ENCODE measurements at places on chromosomes 11 and 22.

GRCh38 chr11:108160970-108161566 is 39.7 kb downstream of the ACAT1 start:
- no peak for DNase-seq

- DNase-seq = no peak
Measured at GRCh38 chr11:10504490-10504889, 36.5 kb downstream of the RNF141 start.

GRCh38 chr11:95939091-95939490 is 15.2 kb upstream of the MTMR2 start:
- no peak for DNase-seq

DNA sequence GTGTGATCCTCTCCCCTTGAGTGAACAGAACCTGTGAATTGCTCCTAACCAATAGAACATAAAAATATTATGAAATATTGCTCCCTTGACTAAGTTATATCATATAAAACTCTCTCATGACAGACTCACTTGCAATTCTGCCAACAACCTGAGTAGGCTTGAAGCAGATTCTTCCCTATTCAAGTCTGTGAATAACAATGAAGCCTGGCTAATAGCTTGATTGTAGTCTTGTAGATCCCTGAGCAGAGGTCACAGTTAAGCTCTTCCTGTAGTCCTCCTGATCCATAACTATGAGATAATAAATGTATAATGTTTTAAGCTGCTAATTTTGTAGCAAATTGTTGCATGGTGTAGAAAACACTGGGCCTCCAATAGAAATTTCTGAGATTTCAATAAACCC is 540.1 kb upstream of the TENM4 start:
- no peak for DNase-seq

- DNase-seq = no peak
Measured at GRCh38 chr22:37021710-37022482, 2.4 kb downstream of the MPST start.

GRCh38 chr11:30935861-30936260 is 349.7 kb upstream of the MPPED2 start:
- DNase-seq = no peak

DNA sequence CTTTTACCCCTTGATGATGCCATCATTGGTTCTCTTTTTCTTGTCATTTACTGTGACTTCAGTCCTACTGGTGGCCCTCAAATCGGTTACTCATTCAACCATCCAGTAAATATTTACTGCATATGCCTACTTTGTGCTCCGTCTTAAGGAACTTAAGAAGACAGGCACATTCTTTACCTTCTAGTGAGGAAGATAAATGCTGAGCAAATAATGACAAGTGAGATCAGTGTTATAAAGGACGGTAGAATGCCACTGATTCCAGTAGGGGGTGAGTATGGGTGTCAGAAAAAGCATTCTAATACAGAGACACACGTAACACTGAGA is 1.6 kb downstream of the ANKRD42 start:
- no peak for DNase-seq

DNA sequence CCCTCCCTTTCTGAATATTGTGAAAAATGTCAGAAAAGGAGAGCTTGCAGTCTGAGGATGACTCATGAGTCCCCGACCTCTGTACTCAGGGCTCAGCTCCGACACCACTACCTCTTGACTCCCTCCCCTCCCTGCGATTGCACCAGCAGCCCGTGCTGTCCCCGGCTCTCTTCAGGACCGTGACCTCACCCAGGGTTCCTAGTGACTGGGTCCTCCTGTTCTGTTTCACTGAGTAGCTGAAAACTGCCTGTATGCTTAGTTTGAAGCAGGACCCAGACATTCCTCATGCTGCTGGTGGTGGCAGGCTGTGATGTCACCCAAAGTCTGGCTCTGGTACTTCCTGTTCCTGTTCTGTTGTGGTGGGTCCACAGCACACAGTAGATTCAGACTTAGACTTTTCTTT is 11.7 kb downstream of the PHRF1 start:
- no peak for DNase-seq

DNA sequence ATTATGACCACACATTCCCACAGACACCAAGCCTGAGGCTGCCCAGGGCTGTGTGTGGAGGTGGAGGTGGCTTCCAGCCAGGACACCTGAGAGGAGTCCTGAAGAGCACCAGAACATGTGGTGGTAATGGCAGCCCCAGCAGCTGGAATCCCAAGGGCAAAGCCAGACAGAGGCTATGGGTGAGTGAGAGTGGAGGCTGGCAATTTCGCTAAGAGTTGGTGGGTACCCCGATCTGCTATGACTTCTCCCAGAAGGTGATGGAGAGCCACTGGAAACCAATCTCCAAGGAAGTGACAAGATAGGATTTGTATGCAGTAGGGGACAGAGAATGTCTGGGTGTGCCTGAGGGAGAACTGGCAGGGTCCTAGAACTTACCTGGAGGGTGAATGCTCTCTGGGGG is 69.3 kb upstream of the CLTCL1 start:
- DNase-seq = no peak

DNA sequence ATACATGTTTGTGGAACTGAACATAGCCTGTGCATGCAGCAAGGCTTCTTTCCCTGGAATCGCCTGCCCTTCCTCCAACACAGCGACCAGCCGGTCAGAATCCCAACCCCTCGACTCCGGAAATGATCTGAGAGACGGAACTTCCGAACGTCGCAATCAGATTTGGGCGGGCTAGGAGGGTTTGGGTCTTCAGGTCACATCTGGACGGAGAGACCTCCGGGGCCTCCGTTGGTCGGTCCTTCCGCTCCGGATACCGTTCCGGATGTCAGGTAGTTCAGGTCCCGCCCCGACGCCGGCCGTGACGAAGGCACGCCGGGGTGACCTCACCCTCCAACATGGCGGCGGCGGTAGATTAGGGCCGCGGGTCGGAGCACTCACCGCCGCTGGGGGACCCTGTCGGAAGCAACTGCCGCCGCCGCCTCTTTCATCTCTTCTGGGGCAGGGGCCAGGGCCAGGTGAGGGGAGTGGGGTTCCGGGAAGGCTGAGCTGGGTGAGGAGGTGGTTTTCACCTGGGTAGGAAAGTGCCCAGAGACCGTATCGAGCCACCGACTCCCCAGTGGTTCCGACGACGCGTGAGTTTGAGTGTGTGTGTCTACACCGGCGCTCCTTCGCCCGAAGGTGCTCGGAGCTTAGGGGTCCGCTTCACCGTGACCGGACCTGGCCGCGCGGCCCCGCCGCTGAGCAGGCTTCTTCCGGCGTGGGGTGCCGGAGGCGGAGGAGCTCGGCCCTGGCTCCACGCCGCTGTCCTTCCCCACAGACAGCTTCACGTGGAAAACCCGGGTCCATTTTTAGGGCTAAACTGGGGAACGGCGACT is at the start of gene BCL2L13:
Gene BCL2L13 (plus strand): TSS at position 326 of the 815 bp plus-strand sequence. CDS start 16,955 bp downstream, outside the sequence.
- DNase-seq = no peak

DNA sequence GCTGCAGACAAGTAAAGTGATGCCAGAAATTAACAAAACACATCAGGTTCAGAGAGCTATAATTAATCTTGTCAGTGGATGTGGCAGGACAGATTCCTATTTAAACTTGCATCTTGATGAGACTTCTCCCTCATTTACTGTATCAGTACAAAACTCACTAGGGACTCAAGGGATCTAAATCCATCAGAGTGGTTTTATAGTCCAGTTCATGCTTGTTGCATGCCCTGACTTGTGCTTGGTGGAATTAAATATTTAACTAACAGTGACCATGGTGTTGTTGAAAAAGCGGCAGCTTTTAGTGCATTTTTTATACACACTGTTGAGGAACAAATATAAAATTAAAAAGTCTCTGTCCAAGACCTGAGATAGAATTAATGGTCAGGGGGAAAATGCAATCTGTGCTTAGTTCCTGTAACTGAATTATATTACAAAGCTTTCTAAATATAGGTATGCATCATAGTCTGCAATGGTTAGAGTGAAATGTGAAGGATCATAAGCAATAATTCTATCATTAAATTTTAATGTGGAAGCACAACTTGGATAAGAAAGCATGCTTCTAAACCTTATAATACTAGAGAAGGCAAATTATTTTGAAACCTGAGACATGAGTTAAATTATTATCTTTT is 1475.5 kb upstream of the TENM4 start:
- DNase-seq = no peak

DNA sequence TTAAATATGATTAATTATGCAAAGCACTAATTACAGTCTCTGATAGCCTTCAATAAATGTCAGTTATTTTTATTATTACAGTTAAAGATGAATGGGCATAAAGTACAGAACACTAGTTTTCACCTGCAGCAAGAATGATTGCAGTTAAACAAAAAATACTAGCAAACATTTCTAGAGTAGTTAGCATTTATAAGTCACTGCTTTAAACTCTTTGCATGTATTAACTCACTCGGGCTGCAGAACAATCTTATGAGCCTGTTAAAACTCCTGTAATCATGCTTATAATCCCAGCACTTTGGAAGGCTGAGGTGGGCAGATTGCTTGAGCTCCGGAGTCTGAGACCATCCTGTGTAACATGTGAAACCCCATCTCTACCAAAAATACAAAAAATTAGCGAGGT is 14.8 kb downstream of the OR51B4 start:
- no peak for DNase-seq

- no peak for DNase-seq
Measured at GRCh38 chr11:66491315-66491935, 11.2 kb downstream of the DPP3 start.

GRCh38 chr11:117837070-117837776 is 12.7 kb upstream of the FXYD2 start:
- no peak for DNase-seq

DNA sequence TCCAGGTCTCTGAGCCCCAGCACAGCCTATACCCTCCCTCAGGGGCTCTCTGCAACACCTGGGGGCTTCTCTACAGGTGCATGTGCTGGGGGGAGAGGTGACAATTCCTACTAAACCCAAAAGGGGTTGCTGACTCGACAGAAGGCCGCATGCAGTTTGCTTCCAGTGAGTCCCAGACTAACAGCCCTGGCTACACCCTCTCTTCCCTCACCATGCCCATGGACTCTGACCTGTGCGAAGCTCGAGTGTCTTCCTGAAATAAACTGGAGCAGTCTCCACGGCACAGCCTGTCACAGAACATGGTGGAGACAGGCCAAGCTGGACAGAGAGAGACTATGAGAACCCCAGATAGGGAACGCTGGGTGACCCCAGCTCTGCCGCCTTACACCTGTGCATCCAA is 16.6 kb downstream of the PLEKHA7 start:
- DNase-seq = no peak

GRCh38 chr11:12778240-12778905 is 104.2 kb downstream of the TEAD1 start:
- DNase-seq = no peak

DNA sequence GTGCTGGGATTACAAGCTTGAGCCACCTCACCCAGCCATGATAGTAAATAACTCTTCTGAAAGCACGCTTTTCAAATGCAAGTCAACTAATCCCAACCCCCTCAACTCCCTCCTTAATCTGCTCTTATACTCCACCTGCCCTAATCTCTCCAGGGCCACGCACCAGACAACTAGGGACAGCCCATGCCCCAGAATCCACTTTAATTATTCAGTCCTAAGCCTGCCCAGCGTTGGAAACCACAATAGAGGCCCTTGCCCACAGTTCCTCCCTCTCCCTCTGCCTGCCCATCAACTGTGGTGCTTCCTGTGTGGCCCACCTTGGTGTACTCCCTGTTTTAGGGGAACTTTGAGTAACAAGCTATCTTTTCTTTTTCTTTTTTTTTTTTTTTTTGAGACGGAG is 2.7 kb upstream of the VPREB3 start:
- no peak for DNase-seq

GRCh38 chr11:11587122-11587521 is 34.7 kb downstream of the GALNT18 start:
- no peak for DNase-seq

DNA sequence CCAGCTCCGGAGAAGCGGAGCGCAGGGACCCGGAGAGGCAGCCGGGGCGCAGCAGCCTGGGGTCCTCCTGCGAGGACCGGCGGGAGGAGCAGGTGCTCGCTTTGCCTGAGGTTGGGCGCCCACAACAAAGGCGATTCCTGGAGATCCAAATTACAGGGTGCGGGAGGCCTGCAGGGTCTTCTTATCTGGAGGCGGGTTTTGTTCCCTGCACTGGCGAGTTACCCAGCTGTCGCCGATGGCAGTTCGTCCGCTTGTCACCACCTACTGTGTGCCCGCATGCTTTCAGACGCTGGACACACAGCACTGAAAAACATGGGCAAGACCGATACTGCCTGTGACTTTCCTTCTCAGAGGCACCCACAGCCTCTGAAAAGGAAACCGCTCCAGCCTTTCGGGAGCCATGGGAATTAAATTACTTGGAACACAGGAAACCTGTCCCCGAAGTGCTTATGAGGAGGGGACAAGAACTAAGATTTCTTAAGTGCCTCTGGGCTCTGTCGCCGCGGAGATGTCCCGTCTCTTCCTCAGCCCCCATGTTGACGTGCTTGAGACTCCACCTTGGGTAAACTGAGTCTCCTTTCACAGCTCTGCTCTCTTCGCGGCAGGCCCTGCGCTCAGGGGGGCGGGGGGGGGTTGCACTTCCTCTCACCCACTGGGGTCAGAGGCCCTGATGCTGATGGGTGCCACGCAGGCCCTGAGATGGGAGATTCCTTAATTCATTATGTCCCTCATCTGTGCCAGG is 1.3 kb upstream of the ZFTA start:
- DNase-seq = no peak

- no peak for DNase-seq
Measured at GRCh38 chr11:20099527-20099926, 60.7 kb downstream of the DBX1 start.

DNA sequence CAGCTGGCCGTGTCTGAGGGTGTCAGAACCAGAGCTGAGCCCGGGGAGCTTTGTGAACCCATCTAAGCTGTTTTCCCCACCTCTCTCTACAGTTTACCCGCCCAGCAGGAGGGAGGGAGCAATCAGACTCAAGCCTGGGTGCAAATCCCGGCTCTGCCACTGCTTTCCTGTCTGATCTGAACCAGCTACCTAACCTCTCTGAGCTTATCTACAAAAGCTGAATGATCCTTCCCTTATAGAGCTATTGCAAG is 252 bp downstream of the APOL2 start:
- DNase-seq = no peak

GRCh38 chr11:12677131-12677530 is 2.9 kb downstream of the TEAD1 start:
- DNase-seq = no peak
